ENCODE measurements at places on chromosomes 5 and 9.

- DNase-seq, result no peak
Observed at GRCh38 chr9:81530846-81531245, 158.5 kb downstream of the TLE1 start.

DNA sequence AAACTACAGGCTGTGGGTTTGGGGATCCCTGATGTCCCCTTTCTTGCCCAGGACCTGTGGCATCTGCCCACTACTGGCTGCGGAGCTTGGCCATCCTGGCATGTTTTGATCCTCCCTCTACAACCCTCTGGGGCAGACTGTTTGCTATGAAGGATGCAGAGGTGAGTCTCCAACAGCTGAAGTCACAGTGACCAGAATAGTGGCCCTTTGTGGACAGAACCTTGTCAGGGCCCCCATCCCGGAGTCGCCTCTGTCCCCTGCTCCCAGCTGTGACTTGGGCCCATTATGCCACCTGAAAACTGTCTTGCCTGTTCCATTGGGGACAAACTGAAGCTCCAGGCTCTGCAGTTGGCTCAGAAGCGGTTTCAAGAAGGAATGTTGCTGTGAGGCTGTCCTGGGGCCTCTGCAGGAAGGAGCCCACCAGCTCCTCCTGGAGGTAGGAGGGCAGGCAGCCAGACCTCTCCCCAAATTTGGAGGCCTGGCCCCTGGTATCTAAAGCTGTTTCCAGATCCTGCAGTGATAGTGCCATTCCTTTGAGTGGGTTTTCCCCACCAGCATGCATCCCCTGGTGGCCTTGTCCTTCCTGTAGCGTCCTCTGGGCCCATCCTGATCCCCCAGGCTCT is 93.3 kb downstream of the BARX1 start:
- DNase-seq, result no peak

GRCh38 chr5:140298183-140298601 is 4.7 kb downstream of the PFDN1 start:
- no peak for DNase-seq

GRCh38 chr5:33341351-33341750 is 99.4 kb upstream of the TARS1 start:
- DNase-seq, result no peak

- DNase-seq, result no peak
Observed at GRCh38 chr5:173881811-173882575, 6.2 kb upstream of the CPEB4 start.

GRCh38 chr5:176536132-176536901 is 885 bp downstream of the RNF44 start:
- DNase-seq, result peak; percentile 61

- DNase-seq, result no peak
Observed at GRCh38 chr5:112885001-112885400, 23.9 kb downstream of the SRP19 start.

DNA sequence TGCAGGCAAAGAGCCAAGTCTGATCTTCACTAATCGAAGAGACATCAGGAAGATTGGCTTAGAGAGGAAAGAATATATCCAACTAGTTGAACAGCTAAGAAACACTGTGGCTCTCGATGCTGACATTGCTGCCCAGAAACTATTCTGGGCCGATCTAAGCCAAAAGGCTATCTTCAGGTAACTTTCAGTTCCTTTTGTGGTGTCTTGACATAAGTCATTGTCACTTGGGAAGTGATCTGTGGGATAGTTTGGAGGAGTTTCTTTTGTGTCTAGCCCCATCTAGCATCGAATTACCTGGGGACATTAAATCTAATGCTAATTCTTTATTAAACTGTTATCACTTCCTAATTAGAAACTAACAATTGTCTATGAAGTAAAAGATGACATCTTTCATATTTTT is 24.0 kb downstream of the VLDLR start:
- DNase-seq, result no peak

- DNase-seq, result no peak
Observed at GRCh38 chr9:28212979-28213378, 639.7 kb upstream of the C9orf72 start.

- no peak for DNase-seq
Observed at GRCh38 chr5:43256261-43256966, 56.8 kb downstream of the HMGCS1 start.

DNA sequence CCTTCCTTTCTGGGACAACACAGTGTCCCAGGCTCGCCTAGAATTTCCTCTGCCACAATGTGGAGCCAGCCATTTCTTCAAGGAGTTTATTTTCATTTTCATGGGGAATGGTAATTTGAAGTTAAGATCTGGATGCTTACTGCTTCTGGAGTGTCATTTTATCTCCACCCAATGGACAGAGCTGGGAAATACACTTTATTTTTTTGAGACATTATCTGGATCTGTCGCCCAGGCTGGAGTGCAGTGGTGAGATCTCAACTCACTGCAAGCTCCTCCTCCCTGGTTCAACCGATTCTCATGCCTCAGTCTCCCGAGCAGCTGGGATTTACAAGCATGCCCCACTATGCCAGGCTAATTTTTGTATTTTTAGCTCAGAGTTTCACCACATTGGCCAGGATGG is 12.7 kb upstream of the THG1L start:
- DNase-seq, result peak; percentile 21

GRCh38 chr5:88145221-88145610 is 123.4 kb downstream of the TMEM161B start:
- DNase-seq, result no peak

DNA sequence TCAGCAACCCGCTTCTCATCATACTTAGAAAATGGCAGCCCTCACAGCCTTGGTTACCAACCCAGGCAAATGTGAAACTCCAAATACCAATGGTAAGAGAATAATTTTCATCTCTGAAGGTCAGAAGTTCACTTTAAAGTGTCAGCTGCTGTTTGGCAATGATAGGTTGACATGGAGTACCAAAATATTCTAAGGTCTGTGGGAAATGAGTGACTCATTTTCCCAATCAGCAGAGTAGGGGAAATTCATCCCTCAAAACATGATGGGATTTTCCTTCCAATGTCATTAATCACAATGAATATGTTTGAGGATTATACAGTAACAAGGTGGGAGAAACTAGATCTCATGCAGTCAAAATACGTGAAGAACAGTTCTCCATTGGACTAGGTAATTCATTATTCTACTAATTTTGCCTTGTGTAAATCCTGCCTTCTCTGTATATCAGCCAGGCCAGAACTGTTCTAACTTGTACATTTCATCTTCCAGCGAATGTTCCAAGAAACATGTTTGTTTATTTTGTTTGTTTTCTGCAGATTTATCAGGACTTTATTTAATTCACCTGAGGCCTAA is 53.1 kb upstream of the ERBIN start:
- no peak for DNase-seq

GRCh38 chr5:79575996-79576395 is 36.2 kb upstream of the TENT2 start:
- DNase-seq, result no peak

DNA sequence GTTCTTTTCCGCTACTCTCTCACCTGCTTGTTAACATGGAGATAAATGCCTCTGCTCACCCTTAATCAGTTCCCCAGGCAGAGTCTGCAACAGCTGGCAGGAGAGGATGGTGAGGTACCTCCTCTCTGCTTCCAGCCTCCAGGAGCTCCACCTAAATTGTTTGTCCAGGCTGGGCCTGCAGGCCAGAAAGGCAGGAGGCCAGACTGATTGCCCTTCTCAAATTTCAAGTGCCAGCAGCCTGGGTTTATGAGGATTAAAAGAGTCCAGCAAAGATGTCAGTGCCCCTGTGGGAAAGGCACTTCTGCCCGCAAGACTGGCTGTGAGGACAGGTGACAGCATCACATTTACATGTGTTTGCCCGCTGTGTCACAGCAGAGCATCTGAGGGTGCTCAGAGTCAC is 19.8 kb downstream of the CORO2A start:
- no peak for DNase-seq

- no peak for DNase-seq
Observed at GRCh38 chr5:93621327-93621798, 38.3 kb downstream of the NR2F1 start.

DNA sequence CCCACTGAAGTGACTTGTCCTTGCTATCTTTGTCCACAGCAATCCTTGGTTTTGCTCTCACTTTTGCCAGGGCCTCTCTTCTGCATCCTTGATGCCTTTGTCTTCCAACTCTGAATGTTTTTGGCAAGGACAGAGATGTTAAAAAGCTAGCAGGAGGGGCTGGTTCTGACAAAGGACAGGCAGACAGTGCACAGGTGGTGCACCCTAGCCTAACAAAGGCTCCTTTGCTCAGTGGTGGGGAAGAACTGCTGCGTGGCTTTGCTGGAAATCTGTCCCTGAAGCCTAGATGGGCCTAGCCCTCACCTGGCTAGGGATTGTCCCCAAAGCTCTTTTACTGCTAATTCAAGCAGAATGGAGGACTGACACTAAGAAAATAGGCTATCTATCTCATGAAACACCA is 233.5 kb downstream of the MAN2A1 start:
- DNase-seq, result no peak

DNA sequence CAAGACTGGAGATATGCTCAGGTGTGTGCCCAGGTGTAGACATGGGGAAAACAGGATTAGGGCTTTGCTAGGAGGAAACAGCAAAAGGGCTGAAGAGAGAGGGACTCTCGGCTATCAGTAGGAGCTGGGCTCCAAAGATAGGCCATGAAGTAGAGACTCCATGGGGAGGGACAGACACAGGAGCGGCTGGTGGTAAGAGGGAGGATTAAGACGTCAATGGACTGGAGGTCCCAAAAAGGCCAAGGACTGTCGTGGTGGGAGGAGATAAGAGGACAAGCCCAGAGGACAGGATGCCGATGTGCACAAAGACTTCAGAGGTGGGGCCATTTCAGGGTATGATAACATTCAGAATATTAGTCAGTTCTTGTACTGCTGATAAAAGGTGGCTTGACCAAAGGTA is 93.1 kb downstream of the SAXO1 start:
- no peak for DNase-seq

- DNase-seq, result peak; percentile 32
Observed at GRCh38 chr9:86413971-86414880, 60.0 kb upstream of the TUT7 start.

DNA sequence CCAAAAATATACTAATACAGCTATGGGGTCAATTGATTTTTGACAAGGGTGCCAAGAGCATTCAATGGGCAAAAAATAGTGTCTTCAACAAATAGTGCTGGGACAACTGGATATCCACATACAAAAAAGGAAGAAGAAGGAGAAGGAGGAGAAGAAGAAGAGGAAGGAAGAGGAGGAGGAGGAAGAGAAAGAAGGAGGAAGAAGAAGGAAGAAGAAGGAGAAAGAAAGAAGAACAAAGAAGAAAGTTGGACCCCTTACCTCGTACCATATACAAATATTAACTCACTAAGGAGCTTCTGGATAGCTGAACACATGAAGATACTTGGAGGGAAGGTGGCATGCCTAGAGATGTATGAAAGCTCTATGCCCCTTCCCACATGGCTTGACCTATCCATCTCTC is 17.2 kb upstream of the DELE1 start:
- no peak for DNase-seq

GRCh38 chr5:28603869-28604268 is 1565.5 kb upstream of the CDH9 start:
- DNase-seq, result no peak

- DNase-seq, result no peak
Observed at GRCh38 chr9:109471475-109472393, 26.4 kb downstream of the PTPN3 start.

DNA sequence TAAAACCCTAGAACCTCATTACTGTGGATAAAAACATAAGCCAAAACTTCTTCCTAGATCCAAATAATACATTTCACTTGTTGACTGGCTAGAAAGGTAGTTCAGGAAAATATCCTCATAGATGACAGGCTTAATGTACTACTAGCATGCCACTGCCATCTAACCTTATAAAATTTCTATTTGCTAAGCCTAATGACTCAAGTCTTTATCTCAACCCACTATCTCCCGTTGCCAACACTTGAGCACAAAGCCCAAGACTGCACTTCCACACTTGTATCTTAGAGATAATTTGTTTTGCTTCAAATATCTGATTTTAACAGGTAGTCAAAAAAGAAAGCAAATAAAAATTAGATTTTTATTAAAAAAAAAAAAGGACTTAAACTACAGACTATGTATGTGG is 42.7 kb downstream of the FBXL17 start:
- no peak for DNase-seq

DNA sequence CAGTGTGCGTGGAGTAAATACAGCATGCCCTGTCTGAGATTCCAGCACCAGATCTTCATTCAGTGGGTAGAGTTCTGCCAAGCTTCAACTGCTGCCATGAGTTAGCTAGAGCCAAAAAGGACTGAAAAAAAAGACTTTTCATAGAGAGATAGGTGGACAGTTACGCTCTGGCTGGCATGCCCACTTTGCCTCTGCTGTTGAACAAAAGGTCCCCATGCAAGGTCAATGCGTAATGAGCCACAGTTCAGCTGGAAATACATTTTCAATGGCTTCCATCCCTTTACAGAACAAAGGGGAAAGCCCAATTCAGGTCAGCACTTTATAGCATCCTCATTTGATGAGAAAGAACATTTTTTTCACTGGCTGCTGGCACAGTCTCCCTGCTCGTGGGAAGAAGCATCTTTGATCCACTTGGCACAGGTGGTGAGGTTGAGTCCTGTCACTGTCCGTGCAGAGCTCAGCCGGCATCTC is 86.9 kb upstream of the ERCC6L2 start:
- DNase-seq, result no peak

GRCh38 chr5:142701673-142702311 is 15.9 kb upstream of the FGF1 start:
- no peak for DNase-seq

DNA sequence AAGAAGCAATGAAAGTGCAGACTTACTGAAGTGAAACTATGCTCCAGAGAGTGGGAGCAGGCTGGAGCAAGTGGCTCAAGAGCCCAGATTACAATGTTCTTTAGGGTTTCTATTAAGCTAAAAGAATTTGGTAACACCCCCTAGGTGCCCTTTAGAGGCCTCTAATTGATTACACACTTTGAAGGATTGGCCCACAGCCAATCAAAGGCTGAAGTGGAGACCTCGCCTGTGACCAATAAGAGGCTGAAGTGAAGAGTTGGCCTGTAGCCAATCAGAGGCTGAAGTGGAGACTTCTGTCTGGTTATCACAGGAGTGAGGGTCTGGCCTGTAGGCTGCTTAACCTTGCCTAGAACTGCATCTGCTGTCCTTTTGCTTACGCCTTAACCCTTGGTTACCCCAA is 46.7 kb upstream of the SPATA31C2 start:
- no peak for DNase-seq

DNA sequence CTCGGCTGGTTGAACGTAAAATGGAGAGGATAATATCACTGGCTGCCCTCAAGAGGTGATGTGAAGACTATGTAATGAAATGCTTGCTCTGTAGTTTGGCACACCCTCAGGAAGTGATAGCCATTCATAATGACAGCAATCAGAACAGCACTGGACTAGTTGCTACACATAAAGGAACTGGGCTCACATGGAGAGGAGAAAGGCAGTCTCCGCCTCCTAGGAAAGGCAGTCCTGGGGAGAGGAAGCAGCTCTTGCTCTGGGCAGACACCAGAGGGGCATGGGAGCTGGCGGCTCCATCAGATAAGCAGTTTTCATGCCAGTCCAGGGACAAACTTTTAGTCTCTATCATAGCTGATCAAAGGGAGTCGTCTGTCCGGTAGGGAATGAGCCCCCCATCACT is 46.9 kb downstream of the ARHGEF37 start:
- DNase-seq, result no peak

- no peak for DNase-seq
Observed at GRCh38 chr9:1267581-1267980, 217.4 kb downstream of the DMRT2 start.

- DNase-seq, result no peak
Observed at GRCh38 chr5:160463740-160464465, 42.2 kb downstream of the PTTG1 start.
